Thyroid gland (tissue), 4 donors: ENCODE measurements at places on chromosomes 7 and 10.

GRCh38 chr10:116974456-116975005 lies 30.5 kb downstream of the SHTN1 start:
- DNase-seq, result no peak
- H3K4me3 ChIP-seq, result no peak overlapping the region
- no peaks in the 10 kb centered on the region for H3K27me3 ChIP-seq

DNA sequence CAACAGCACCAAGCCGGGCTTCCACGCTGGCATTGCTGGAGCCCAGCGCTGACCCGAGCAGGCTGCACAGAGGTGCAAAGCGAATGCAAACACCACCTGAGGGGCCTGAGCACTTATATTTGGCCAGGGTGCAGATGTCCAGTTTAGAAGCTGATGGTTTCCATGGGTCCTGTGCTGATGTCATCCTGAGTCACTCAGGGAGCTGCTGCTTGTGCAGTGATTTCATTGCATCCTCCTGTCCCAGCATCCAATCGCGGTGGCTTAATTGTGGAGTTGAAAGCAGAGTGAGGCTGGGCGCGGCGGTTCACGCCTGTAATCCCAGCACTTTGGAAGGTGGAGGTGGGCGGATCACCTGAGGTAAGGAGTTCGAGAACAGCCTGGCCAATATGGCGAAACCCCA lies 410.2 kb upstream of the KLF6 start:
- DNase-seq, result no peak

- no peaks in the 10 kb centered on the region for H3K27me3 ChIP-seq
- H3K4me1 ChIP-seq, result no peaks in the 10 kb centered on the region
- no peaks in the 10 kb centered on the region for H3K36me3 ChIP-seq
- no peak overlapping the region for H3K4me3 ChIP-seq
- DNase-seq, result no peak
These were observed 53.9 kb upstream of the SFMBT2 start for GRCh38 chr10:7464691-7465090.

DNA sequence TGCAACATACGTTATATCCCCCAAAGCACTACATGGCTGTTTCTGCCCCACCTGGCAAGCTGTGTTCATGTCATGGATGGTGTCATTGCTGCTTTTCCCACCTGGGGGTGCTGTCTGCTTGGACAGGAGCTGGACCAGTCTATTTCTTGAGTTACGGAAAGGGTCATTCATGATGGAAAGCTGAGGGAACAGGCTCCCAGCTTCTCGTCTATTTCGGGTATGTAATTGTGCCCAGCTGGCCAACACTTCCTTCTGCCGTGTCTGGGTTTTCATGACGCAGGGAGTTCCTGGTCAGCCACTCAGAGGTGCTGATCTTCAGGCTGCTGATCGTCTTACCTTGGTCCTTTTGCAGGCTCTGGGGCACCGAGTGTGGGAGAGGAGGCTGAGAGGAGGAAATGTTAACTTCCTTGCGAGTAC lies 8.6 kb downstream of the BTBD16 start:
- no peaks in the 10 kb centered on the region for H3K4me1 ChIP-seq
- H3K36me3 ChIP-seq, result no peaks in the 10 kb centered on the region
- H3K27me3 ChIP-seq, result no peaks in the 10 kb centered on the region
- no peak overlapping the region for H3K4me3 ChIP-seq
- no peak overlapping the region for H3K27ac ChIP-seq
